ENCODE measurements at places on chromosomes 1 and 21.

DNA sequence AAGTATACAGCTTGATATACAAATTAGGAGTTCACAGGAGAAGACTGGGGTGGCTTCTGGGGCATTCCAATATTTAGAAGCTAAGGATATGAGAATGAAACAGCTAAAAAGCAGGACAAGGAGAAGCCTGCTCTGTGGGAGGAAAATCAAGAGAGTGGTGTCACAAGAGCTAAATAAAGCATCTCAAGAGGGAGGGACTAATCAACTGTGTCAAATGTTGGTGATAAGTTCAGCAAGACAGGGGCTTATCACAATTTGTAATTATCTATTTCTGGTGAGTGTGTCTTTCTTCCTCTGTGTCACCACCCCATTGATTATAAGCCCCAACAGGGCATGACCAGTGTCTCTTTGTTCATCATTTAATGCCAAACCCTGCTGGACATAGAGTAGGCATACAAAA is 295.8 kb upstream of the DUSP10 start:
- no peak for DNase-seq

DNA sequence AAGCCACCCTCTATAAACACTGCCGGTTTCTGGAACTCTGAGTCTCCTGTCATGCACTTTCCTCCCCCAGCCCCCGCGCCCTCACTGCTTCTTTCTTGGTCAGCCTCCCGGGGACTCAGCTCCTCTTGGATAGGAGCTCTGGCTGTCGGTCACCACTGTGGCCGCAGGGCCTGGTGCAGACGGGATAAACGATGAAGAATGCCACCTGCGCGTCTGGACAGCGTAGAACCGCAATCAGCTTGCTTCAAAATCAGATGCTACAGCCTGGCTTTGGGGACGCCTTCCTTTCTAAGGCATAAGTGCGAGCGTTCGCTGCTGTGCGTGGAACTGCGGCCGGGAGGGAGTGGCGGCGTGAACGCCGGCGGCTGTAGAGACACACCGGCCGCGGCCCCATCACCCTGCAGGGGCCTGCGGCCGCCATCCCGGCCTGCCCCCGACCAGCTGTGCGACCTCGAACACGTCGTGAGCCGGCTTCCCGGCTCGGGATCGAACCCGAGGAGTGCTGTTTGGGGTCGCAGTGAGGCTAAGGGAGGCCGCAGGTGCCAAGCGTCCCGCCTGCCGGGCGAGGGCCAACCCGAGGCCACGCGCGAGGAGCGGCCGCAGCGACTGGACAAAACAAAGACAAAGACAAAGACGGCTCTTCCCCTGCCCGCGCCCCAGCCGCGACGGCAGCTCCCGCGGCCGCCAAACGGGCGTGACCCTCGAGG is 688 bp downstream of the PTTG1IP start:
- DNase-seq, result no peak

- DNase-seq, result no peak
These were observed 375.9 kb downstream of the BRINP3 start for GRCh38 chr1:190101756-190102155.

GRCh38 chr1:1213345-1214265 is at the start of gene TNFRSF4:
Gene TNFRSF4 (minus strand): TSS chr1:1214153. CDS start chr1:1214127, 26 bp downstream.
- DNase-seq, result peak; percentile 38

- no peak for DNase-seq
These were observed 17.3 kb downstream of the PKP1 start for GRCh38 chr1:201300641-201301040.

- no peak for DNase-seq
These were observed 102.4 kb downstream of the FAM78B start for GRCh38 chr1:166064313-166064926.

DNA sequence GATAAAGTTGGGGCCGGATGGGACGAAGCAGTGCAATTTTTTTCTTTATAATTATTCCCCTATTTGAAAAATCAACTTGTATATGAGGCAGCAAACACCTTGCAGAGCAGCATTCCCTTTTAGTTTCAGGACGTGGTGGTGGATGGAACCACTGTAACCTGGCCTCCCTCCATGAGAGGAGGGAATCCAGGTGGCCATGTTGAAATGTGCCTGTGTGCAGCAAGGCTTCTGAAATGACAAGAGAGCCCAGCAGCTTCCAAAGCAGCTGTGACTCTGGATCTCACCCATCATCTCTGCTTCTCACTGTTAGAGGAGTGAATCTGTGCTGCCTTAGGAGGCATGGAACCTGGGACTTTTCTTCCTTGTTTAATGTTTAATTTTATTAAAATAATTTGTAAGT is 42.3 kb downstream of the NFIA start:
- DNase-seq, result no peak

DNA sequence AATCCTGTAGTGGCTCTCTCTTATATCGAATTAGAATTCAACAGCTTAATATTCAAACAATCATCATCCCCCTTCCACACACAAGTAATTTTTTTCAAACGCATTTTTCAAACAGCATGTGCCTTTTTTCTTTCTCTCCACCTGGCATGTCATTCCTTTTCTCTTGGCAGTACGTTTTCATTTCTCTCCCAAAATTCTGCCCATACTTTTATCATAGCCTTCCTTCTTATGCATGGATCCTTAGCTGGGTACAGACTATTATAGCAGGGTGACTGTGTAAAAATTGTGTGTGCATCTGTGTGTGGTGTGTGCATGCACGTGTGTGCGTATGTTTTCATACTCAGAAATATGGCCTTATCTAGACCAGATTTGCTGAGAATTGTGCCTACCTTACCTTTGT is 184.3 kb downstream of the ZC3H11B start:
- DNase-seq, result no peak

- no peak for DNase-seq
These were observed 161.8 kb downstream of the CDC42BPA start for GRCh38 chr1:227156520-227156919.

DNA sequence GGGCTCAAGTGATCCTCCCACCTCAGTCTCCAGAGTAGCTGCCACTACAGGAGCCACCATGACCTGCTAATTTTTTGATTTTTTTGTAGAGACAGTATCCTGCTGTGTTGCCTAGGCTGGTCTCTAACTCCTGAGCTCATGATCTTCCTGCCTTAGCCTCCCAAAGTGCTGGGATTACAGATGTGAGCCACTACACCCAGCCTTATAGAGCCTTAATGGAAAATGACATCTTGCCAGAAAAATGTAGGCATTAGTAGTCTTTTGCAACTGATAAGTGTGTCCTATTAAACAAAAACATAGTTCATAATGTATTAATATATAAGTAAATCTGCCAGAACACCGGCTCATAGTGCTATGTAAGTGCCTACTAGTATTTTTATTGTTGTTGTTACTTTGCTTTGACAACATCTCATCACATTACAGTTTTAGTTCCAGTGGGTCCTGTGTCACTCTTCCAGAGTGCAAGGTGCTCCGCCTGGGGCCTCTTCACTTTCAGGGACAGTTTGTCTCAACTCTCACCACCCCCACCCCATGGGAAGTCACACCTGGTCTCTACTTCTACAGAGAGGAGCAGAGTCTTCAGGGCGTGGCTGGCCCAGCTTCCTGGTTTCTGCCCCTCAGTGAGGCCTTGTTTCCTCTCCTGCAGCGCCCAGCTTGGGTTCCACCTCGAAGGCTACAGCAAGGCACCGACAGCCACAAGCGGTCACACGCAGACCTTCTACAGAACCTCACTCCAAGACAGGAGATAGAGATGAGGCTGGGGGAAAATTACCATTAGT is 30.1 kb downstream of the RHOU start:
- no peak for DNase-seq

DNA sequence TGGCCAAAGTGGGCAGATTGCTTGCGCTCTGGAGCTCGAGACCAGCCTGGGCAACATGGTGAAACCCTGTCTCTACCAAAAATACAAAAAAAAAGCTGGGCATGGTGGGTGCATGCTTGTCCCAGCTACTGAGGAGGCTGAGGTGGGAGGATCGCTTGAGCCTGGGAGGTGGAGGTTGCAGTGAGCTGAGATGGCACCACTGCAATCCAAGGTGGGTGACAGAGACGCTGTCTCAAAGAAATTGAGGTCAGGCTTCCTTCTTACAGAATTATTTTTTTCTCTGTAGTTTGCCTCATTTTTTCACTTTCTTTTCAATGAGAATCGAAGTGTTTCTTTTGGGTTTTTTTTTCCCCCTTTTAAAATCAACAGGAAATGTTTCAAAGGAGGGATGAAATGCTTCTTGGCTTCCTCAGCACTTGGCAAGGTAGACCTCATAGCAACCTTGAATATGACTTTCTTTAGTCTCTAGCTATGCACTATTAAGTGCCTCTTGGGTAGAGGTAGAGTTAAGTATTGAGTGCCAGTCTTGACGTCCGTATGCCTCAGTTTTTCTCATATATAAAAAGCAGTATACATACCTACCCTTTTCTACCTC is 40.3 kb downstream of the MDM4 start:
- DNase-seq, result no peak

DNA sequence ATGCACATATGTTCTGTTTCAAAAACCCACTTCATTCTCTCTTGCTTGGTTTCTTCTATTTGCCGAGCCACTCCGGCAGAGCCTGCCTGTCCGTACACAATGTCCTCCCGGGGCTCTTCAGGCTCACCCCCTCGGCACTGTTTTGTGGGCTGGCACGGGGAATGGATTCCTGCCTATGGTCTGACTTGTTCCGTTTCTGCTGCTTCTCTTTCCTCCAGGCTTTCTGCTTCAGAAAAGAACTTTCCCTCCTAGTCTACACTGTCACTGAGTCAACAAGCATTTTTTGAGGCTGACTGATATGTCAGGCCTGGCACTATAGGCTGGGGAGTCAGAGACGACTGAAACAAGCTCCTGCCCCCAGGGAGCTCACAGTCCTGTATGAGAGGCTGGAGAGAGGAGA is 28.4 kb upstream of the SARS1 start:
- no peak for DNase-seq

- DNase-seq, result no peak
These were observed 169.4 kb upstream of the HMCN1 start for GRCh38 chr1:185564816-185565215.
